Breast epithelium (tissue), 4 donors: ENCODE measurements at places on chromosomes 7 and 10. TPM values are rescaled to one million over a fixed set of nuclear protein-coding genes. Genes with fewer than 3 reads are reported as not detected.

Gene RFC2
- total RNA-seq, result 15.4 TPM

Gene WNT8B
- total RNA-seq, result not detected

Gene PHKG1
- total RNA-seq, result 2.8 TPM

Gene AFAP1L2
- 43.9 TPM for total RNA-seq

DNA sequence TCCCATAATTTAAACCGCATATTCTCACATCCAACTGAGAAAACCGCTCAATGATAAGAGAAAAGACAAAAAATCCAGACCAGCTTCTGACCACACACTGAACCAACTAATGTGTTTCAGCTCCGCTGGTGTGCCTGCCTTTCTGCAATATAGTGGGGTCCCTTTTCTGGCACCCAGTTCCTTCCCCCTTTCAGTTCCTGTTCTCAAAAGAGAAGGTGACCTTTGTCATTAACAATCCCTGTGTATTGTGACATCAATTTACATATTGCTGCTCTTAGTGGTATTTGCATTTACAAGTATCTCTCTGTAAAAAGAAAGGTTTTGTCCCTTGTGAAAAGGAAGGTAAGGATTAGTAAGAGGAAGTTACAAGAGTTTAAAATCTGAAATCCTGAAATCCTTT, 1.4 kb downstream of the PPP1R17 start:
- no peaks in the 10 kb centered on the region for H3K36me3 ChIP-seq
- H3K27ac ChIP-seq, result no peak overlapping the region
- DNase-seq, result no peak
- H3K4me3 ChIP-seq, result no peak overlapping the region
- H3K4me1 ChIP-seq, result no peaks in the 10 kb centered on the region

GRCh38 chr7:107958764-107959526, 44.0 kb downstream of the LAMB1 start:
- H3K36me3 ChIP-seq, result no peaks in the 10 kb centered on the region
- no peaks in the 10 kb centered on the region for H3K4me1 ChIP-seq

DNA sequence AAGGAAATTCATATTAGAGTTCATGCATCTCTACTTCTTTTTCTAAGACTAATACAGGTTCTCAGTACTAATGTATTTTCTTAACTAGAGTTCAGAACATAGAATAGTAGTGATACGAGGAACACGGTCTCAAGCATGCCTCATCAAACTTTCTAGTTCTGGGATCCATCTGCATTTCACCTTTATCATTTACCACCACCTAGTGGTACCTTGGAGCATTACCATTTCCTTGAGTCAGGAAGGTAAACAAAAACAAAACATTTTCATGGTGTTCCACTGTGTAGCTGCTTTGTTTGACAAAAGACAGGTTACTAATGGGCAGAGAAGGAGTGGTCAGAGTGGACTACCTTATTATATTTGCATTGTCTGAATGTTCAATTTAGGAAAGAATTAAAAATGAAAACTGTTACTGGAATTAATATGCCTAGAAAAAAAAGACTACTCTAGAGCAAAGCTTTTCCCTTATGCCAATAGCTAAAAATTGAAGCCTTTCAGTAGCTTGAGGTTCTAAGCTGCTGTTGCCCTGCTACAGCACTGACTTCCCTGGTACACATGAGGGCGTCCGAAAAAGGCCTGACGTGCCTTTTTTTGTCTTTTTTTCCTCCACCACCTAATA, 44.5 kb downstream of the STARD3NL start:
- no peaks in the 10 kb centered on the region for H3K27me3 ChIP-seq
- no peaks in the 10 kb centered on the region for H3K4me1 ChIP-seq
- DNase-seq, result no peak
- H3K4me3 ChIP-seq, result no peak overlapping the region
- H3K27ac ChIP-seq, result no peak overlapping the region

DNA sequence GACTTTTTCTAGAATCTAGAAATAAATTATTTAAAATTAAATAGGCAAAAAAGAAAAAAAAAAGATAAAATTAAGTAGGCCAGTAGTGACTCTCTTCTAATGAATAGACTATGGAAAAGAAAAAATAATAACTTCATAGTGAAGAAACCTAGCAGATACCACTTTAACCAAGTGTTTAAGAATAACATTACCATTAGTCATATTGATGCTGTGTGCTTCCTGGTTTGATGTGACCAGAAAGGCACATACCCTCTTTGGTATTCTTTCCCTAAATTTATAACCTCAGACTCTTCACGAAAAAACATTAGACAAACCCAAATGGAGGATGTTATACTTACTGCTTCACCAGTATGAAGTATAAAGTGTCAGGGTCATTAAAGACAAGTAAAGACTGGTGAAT, 42.6 kb downstream of the KIF20B start:
- DNase-seq, result no peak
- H3K27ac ChIP-seq, result no peak overlapping the region
- H3K27me3 ChIP-seq, result no peaks in the 10 kb centered on the region
- H3K4me1 ChIP-seq, result no peaks in the 10 kb centered on the region
- no peak overlapping the region for H3K4me3 ChIP-seq
- H3K36me3 ChIP-seq, result no peaks in the 10 kb centered on the region

- peak overlapping the region; percentile 40 for H3K4me3 ChIP-seq
- H3K4me1 ChIP-seq, result no peaks in the 10 kb centered on the region
- peak overlapping the region; percentile 97 for H3K27ac ChIP-seq
- DNase-seq, result no peak
- H3K36me3 ChIP-seq, result no peaks in the 10 kb centered on the region
- no peaks in the 10 kb centered on the region for H3K27me3 ChIP-seq
These were observed 38.4 kb upstream of the PSAP start for GRCh38 chr10:71889388-71889987.

GRCh38 chr7:127650847-127651555, 993 bp upstream of the SND1 start:
- peak overlapping the region; percentile 99 for H3K27ac ChIP-seq
- no peaks in the 10 kb centered on the region for H3K4me1 ChIP-seq
- peak overlapping the region; percentile 87 for H3K4me3 ChIP-seq
- no peaks in the 10 kb centered on the region for H3K27me3 ChIP-seq

DNA sequence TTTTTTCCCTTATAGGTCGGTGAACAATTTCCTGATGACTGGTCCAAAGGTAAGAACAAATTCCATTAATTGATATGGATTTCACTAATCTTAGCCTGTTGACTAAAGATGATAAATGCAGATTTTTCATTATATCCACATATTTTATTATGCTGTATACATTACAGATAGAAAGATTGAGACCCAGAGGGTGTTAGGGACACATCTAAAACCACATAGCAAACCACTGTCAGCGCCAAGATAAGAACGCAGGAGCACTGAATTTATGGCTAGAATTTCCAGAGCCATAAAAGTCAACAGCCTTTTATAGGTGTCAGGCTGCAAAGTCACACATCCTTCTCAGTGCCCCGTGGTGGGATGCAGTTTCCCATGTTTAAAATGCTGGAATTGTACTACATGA, 16.2 kb downstream of the WNT8B start:
- H3K27me3 ChIP-seq, result peaks cover 28% of the 10 kb centered on the region
- H3K36me3 ChIP-seq, result no peaks in the 10 kb centered on the region
- H3K4me3 ChIP-seq, result no peak overlapping the region
- H3K4me1 ChIP-seq, result peaks cover 5% of the 10 kb centered on the region
- H3K27ac ChIP-seq, result no peak overlapping the region

DNA sequence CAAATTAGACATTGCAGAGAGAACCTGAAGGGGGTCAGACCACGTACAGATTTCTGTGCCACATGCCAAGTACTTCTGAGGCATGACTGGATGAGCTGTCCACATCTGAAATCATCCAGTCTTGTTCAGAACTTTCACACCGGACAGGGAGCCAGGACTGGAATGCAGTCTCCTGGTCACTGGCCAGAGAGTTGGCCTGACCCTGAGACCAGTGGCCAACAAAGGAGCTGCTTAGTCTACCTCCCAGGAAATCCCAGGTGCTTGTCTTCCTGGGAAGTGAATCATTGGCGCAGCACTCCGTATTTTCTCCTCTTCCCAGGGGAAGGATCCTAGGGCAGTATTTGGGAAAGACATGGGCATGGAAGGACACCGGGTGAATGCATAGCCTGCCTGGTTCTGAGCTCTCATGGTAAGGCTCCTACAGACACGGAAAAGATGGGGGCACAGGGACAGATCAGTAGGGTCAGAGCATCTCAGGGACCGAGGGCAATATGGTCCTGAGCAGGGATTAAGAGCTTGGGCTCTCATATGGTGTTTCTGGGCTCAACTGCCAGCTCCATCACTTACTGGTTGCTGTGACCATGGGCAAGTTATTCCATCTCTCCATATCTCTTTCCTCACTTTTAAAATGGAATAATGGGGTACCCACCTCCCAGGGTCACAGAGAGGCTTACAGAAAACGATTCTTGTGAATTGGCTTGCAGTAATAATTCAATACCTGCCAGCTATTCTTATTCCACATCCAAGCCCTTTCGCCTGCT, 1.3 kb upstream of the SCD start:
- peak overlapping the region; percentile 71 for H3K4me3 ChIP-seq
- H3K27me3 ChIP-seq, result no peaks in the 10 kb centered on the region
- peaks cover 3% of the 10 kb centered on the region for H3K4me1 ChIP-seq
- no peaks in the 10 kb centered on the region for H3K36me3 ChIP-seq
- no peak for DNase-seq

DNA sequence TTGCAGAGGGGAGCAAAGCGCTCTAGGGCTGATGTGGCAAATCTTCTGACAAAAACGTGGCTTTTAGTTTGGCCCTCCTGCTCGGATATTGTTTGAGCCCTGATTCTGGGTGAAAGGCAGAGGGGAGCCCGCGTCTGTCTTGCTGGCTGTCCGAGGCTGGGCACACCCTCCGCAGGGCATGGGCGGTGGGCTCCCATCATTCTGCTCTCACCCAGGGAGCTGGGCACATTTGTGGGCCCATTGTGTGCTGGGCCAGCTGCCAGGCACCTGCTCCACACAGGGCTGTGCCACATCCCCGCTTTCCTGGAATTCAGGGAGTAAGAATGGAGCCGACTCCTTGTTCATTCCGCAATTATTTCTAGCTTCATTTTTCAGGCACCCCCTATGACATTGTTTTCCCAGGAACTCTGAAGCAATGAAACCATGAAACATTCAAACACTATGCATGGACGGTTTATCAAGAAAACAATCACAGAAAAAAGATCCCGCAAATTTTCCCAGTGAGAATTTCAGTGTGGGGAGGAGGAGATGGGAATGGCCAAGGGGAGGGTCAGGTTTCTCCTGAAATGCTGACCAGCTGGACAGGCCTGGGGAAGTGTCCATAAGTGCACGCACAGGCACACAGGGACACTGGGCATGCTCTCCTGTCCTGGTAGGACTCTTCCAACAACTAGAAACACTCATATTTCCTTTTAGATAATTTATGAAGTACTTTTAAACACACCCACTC, 341.1 kb downstream of the CXCL12 start:
- H3K36me3 ChIP-seq, result no peaks in the 10 kb centered on the region
- H3K27ac ChIP-seq, result peak overlapping the region; percentile 36
- H3K27me3 ChIP-seq, result no peaks in the 10 kb centered on the region
- DNase-seq, result no peak
- H3K4me1 ChIP-seq, result no peaks in the 10 kb centered on the region

DNA sequence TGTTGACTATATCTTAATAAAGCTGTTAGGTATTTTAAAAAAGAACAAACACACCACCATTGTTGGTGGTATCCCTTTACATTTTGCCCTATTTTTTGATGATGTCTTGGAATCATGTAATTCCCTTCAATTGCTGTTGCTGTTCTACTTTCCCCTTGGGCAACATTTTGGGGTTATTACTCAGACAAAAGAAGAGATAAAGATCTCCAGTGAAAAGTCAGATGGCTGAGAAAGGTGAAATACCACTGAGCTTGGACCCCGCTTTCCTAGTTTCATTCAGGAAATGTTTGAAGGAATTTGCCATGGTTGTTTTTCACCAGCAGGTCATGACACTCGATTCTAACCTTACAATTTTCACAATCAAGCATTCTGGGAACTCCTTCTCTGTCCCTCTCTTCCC, 84.6 kb downstream of the MACC1 start:
- H3K36me3 ChIP-seq, result no peaks in the 10 kb centered on the region
- no peak overlapping the region for H3K27ac ChIP-seq
- no peak overlapping the region for H3K4me3 ChIP-seq
- H3K4me1 ChIP-seq, result no peaks in the 10 kb centered on the region

DNA sequence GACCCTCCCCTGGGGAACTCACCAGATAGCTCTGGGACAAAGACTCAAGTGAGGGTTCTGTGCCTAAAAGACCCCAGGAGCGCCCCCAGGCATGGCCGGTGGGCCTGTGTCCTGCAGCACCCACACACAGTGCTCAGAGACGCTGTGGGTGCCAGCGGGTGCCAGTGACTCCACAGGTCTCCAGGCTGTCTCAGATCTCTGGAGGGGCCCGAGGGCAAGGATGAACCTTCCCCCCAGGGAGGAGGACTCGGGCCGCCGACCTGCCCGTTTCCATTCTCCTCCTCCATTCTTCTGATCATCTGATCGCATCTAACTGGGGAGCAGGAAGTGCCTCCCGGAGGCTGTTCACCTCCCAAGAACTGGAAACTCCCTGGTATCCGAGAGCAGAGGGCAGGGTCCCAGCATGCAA, 980 bp downstream of the ADAM8 start:
- no peak for DNase-seq
- H3K4me3 ChIP-seq, result peak overlapping the region; percentile 7
- no peaks in the 10 kb centered on the region for H3K36me3 ChIP-seq
- no peak overlapping the region for H3K27ac ChIP-seq

DNA sequence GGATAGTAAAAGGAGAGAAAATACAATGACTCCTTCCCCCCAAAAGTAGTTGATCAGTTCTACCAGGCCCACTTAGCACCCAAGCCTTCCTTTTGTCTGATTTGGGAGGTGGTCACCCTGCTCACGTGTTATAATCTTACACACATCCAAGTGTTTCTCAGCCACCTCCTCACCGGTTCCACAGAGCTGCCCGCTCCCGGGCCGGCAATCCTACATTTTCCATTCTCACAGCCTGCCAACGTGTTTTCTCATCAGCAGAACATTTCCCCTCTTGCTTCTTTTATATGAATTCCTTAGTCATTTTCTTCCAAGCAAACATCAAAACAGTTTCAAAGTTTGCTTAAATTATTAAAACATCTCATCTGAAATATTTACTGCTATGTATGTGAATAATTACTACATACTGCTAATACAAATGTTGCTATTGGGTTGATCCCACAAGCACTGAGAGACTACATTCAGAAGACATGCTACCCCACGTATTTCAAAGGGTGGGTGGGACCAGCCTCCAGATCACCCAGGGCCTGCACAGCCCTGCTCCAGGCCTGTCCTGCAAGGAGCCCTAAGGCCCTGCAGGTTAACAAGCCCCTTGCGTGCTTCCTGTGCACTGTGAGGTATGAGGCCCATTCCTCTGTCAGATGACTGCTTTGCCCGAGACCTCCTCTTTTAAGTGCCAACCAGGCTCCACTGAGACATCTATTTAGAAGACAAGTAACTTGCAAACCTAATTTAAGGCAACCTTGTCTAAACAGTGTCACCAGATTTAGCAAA, 75.3 kb downstream of the GRB10 start:
- H3K4me3 ChIP-seq, result no peak overlapping the region
- no peak for DNase-seq
- no peaks in the 10 kb centered on the region for H3K36me3 ChIP-seq
- H3K27me3 ChIP-seq, result no peaks in the 10 kb centered on the region
- H3K27ac ChIP-seq, result peak overlapping the region; percentile 17
- H3K4me1 ChIP-seq, result no peaks in the 10 kb centered on the region

DNA sequence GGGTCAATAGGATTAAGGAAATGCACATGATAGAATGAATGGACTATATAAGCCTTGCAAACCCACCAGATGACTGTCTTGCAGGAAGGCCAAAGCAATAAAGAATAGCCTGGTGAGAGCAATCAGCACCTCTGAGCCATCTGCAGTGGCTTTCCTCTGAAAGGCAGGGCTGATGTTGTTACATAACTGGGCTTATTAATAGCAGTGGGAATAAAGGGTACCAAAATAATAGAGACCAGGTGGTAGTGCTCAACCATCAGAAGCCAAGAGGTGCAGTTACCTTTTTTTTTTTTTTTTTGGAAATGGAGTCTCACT, 16.8 kb upstream of the VPS26A start:
- DNase-seq, result no peak
- no peaks in the 10 kb centered on the region for H3K36me3 ChIP-seq
- no peaks in the 10 kb centered on the region for H3K27me3 ChIP-seq
- no peaks in the 10 kb centered on the region for H3K4me1 ChIP-seq
- no peak overlapping the region for H3K27ac ChIP-seq
